G401 (cell line): ENCODE measurements at places on chromosomes 16 and 17. TPM values are rescaled to one million over a fixed set of nuclear protein-coding genes. Genes with fewer than 3 reads are reported as not detected.

Gene RNF151
- total RNA-seq: not detected in 2 replicates

- no peak for DNase-seq
Measured at GRCh38 chr17:7710301-7710700, 5.3 kb downstream of the EFNB3 start.

Gene NCOR1
- total RNA-seq: 58.9 and 61.2 TPM in 2 replicates

Gene PERCC1
- total RNA-seq: not detected in 2 replicates

DNA sequence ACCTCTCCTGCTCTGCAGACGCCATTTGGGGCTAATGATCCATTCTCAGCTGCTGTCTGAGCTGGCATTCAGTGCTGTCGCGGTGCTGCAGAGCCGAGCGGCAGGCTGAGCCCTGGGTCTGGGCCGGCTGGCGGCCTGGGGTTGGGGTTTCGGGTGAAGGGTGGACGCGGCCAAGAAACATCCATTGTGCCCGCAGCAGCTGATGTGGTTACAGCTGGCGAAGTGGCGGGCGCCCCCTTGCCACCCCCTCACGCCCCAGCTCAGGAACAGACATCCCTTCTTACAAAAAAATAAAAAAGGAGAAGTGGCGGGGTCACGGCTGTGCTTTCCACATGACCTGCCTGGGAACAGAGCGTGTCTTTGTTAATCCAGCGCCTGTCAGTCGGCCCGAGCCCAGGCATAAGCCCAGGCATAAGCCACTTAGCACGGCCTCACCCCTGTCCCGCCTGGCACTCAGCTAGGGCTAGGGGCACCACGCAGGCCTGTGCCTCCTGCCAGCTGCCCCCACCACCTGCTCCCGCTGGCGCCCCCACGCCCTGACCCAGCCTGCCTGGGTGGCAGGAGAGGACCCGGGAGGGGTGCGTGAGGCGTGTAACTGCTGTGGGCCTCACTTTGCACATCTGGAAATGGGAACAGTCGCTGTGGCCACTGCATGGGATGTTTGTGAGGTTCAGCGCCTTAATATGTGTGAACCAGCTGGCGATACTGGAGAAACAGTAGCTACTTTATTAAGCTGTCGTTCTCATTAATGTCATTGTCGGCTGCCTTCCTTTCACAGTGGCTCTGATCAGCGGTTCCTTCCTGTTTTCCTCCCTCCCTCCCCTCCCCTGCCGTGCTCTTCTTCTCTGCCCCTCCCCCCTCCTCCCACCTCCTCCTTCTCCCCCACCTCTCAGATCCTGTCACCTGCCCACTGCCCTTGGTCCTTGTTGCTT is 197.7 kb upstream of the CIBAR2 start:
- DNase-seq: peak; percentile 66

GRCh38 chr16:48054881-48055601 is 100.8 kb downstream of the ABCC12 start:
- peak; percentile 87 for DNase-seq

Gene KRT14
- not detected in 2 replicates for total RNA-seq

Gene CCL4L2
- total RNA-seq: not detected in 2 replicates

DNA sequence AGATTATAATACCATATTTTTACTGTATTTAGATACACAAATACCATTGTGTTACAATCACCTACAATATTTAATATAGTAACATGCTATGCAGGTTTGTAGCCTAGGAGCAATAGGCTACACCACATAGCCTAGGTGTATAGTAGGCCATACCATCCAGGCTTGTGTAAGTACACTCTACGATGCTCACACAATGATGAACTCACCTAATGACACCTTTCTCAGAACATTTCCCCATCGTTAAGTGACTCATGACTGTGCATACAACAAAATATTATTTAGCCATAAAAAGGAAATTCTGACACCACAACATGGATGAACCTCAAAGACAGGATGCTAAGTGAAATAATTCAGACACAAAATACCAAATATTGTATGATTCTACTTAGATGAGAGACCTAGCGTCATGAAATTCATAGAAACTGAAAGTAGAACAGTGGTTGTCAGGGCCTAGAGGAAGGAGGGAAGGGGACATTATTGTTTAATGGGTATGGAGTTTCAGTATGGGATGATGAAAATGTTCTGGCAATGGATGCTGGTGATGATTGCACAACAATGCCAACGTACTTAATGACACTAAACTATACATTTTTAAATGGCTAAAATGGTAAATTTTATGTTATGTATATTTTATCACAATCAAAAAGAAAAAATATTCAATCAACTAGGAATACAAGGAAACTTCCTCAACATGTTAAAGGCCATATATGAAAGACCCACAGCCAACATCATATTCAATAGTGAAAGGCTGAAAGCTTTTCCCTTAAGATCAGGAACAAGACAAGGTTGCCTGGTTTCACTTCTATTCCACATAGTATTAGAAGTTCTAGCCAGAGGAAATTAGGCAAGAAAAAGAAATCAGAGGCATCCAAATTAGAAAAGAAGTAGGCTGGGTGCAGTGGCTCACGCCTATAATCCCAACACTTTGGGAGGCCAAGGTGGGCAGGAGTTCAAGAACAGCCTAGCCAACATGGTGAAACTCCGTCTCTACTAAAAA is 5.9 kb upstream of the C16orf87 start:
- DNase-seq: no peak

Gene AATK
- total RNA-seq: 7.5 and 19.0 TPM in 2 replicates

Gene CCL5
- not detected in 2 replicates for total RNA-seq

DNA sequence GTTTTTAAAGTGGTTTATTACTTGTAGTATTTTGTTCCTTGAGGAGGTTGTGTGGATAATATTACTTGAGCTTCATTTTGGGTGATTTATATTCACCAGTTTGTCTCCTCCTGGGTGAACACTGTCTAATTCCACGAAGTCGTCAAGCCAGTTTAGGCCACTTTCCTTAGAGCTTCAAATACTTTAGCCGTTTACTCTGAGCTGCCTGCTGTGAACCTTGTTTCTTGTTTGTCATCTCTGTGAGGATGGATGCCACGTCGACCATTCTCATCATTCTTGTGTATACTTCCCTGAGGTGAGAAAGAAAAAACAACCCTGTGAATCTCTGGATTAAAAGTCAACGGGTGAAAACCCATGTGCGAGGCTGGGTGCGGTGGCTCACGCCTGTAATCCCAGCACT is 9.0 kb downstream of the KRT24 start:
- DNase-seq: no peak

DNA sequence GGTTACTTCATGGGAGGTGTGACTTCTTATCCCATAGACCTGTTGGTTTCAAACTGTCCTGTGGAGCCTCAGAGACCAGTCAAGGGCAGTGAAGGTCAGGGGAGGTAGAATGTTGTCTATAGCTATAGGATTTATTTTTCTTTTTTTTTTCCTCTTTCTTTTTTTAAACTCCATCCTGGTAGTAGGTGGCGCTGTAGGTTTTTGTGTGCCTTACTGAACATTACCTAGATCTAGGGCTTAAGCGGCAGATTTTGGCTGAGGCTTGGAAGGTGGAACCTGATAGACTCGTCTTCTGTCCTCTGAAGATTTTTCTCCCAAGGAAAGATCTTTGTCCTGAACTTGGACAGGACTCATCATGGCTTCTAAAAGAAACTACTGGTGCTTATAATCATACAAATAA is 8.2 kb upstream of the LASP1NB start:
- no peak for DNase-seq

- no peak for DNase-seq
Measured at GRCh38 chr16:89316701-89317100, 99.2 kb downstream of the ZNF778 start.

GRCh38 chr17:18848501-18848900 is 9.4 kb upstream of the PRPSAP2 start:
- no peak for DNase-seq

GRCh38 chr16:69838489-69838888 is 76.4 kb downstream of the WWP2 start:
- DNase-seq: no peak

Gene NT5M
- total RNA-seq: 1.4 and 3.8 TPM in 2 replicates

DNA sequence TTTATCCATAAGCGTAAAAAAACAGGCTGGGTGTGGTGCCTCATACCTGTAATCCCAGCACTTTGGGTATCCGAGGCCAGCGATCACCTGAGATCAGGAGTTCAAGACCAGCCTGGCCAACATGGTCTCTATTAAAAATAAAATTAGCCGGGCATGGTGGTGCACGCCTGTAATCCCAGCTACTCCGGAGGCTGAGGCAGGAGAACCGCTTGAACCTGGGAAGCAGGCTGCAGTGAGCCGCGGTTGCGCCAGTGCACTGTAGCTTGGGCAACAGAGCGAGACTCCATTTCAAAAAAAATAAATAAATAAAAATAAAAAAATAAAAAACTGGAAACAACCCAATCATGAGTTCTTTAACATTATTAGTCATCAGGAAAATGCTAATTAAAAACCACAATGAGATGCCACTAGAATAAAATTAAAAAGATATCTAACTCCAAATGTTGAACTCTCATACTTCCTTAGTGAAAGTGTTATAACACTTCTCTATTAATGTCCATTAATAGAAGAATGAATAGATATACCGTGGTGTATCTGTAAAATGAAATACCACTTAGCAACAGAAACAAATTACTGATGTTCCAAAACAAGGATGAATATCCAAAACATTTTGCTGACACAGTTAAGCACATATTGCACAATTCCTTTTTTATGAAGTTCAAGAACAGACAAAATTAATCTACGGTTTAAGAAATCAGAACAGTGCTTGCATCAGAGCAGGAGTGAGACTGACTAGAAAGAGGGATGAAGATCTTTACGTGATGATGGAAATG is 13.1 kb downstream of the MPHOSPH6 start:
- no peak for DNase-seq

GRCh38 chr17:80616705-80617104 is 72.1 kb downstream of the RPTOR start:
- no peak for DNase-seq

- DNase-seq: no peak
Measured at GRCh38 chr17:38509772-38510420, 81.6 kb downstream of the ARHGAP23 start.

DNA sequence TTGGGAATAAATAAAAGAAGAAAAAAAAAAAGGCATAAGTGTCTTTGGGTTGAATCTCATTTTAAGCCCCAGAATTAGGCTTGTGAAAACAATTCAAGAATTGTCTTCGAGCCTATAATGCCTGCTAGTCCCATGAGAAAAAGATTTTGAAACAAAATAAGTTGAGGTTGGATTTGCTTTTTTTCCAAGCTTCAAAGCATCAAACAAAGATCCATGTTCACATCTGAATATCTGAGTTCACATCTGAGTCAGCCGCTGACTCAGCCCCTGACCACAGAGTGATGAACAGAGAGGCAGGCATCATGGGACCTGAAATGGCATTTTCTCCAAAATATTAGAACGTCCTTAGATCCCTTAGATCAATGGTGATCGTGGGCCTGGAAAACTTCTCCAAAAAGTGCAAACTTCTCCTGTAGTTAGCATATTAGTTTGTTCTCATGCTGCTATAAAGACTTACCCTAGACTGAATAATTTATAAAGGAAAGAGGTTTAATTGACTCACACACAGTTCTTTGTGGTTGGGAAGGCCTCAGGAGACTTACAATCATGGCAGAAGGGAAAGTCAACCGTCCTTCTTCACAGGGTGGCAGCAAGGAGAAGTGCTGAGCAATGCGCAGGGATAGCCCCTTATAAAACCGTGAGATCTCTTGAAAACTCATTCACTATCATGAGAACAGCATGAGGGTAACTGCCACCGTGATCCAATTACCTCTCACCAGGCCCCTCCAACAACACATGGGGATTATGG is 294.6 kb upstream of the HSBP1 start:
- DNase-seq: no peak

Gene PRSS22
- total RNA-seq: not detected in 2 replicates

Gene BCAS3
- total RNA-seq: 6.0 and 13.1 TPM in 2 replicates

GRCh38 chr17:41658846-41659245 is 29.8 kb upstream of the EIF1 start:
- DNase-seq: no peak

GRCh38 chr17:65039336-65039988 is 17.1 kb downstream of the GNA13 start:
- no peak for DNase-seq

Gene CD79B
- total RNA-seq: 1.3 TPM in 1 of 2 replicates, not detected in the other

GRCh38 chr16:12826559-12826958 is 22.9 kb upstream of the CPPED1 start:
- DNase-seq: no peak

DNA sequence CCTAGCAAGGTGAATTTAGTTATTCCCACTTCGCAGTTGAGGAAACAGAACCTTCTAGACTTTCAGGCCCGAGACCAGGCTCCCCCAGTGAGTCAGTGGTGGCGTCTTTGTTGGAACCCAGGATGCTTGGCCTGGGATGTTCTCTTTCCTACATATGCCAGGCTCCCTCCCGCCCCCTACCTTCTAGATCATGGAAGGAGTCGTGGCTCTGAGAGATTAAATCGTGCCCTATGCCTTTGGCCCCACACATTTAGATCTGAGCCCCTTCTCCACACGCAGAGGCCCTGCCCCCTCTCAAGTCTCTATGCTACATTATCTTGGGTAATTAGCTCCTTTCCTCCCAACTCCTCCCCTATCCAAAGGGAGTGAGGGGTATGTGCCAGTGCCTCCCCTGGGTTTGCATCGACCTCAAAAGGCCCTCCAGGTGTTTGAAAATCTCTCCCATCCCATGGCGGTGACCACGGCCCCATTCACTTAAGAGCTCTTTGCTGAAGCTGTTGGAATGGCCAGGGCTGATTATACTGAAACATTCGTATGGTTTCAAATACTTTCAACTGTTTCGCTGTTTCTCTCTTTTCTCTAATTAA is 3.0 kb downstream of the NGFR start:
- DNase-seq: no peak

Gene MT1F
- total RNA-seq: not detected in 2 replicates

DNA sequence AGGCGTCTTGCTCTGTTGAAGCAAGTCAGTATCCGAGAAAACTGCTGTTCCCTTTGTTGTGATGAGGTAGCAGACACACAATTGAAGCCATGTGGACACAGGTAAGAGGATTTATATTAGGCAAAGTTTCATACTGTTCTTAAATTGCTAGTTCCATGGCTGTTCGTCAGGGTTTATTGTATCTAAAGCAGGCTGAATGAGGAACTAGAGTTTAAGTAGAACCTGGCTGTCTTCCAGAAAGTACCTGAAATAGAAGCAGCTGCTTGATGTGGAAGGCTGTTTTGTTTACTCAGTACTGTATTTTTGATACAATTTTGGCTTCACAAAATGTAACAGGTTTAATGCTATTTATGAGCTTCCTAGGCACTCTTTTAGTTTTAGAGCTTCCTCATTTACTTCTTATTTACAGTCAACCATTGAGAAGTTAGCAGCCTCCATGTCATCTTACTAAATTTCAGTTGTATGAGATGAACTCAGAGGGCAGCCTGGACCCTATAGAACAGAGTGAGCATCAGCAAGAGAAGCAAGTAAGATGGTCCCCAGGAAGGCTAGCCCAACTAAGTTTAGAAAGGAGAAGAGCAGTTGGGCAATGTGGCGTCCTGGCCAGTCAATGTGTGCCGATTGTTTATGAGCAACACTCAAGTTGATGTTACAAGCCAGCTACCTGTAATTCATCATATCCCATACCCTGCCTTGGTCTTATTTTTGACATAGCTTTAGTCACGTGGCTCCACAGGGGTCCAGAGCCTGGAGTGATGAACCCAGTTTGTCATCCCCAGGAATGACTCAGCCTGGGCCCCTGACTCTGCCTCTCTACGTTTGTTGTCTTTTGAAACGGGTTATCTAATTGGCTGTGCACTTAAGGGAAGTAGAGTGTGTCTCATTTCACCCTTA is 9.7 kb upstream of the ARL2BP start:
- DNase-seq: no peak
